Breast epithelium (tissue), 4 donors: ENCODE measurements at places on chromosomes 16 and 17. TPM values are rescaled to one million over a fixed set of nuclear protein-coding genes. Genes with fewer than 3 reads are reported as not detected.

The OTOP3 gene
- not detected for total RNA-seq

The OTOA gene
- 1.5 TPM for total RNA-seq

DNA sequence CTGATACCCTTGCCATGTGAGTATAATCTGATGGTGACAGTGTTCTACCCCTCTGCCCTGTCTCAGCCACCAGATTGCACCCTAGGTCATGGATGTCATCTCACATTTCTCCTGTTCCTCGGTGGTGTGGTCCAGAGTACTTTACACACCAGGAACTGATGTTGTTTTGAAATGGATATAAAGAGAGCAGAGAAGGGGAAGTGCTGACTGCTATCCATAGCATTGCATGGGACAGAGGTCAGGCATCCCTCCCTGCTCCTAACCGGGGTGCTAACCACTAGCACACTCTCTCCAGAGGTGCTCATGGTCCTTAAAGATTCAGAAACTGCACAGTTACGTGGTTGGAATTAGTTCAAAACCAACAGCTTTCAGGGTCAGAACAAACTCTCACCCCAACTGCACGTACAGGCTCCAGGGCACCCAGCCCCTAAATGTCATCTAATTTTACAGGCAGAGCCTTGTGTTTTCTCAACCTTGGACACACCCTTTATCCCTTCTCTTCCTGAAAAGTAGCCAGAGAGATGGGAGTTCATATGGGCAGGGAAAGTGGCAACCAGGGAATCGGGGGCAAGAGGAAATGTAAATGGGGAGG lies 16.3 kb downstream of the TTLL6 start:
- DNase-seq: no peak

DNA sequence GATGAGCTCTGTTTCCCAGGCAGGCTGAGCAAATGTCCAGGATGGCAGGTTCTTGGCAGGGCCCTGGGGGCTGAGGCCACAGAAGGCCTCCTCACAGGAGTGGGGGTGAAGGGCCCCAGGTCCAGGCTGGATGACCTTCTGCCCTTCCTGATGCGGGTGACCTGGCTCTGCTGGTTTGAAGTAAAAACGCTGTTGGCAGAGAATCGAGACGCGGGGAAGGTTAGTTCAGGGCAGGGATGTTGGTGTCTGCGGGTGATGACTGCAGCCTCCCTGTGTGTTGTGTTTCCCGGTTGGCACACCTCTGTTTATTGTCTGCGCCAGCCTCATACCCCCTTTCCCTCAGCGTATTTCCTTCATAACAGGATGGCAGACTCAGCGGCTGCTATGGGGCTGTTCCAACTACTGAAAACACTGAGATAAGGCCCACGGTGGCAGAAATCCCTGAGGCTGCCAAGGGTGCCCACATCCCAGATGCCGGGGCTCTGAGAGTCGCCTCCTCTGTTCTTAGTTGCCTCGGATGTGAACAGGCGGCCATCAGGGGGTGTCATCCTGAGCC lies 104.6 kb downstream of the METRNL start:
- peak; percentile 40 for DNase-seq

The CDH13 gene
- 13.1 TPM for total RNA-seq

- DNase-seq: no peak
These were observed at the start of gene MAZ for GRCh38 chr16:29806099-29806579. Gene MAZ (plus strand): TSS chr16:29806529. CDS start chr16:29806702, 173 bp downstream.

- DNase-seq: no peak
These were observed 320.8 kb downstream of the FOXL1 start for GRCh38 chr16:86899151-86899550.

DNA sequence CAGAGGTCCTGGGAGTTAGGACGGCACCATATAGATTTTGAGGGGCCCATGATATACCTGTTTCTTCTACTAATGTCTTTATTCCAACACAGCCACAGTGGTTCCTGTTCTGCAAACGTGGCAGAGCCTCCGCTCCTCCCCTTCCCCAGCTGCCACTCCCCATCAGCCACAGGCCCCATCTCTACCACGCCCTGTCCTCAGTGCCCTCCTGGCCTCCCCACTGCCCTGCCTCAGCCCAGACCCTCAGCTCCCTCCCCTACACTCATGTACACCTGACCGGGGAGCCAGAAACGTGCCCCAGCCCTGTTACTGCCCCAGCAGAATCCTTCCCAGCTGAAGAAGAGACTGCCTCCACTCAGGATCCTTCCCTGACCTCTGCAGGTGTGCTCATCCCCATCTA lies 11.9 kb upstream of the RBFOX3 start:
- peak; percentile 40 for DNase-seq

GRCh38 chr17:82690786-82691489 lies 7.6 kb downstream of the RAB40B start:
- DNase-seq: no peak

DNA sequence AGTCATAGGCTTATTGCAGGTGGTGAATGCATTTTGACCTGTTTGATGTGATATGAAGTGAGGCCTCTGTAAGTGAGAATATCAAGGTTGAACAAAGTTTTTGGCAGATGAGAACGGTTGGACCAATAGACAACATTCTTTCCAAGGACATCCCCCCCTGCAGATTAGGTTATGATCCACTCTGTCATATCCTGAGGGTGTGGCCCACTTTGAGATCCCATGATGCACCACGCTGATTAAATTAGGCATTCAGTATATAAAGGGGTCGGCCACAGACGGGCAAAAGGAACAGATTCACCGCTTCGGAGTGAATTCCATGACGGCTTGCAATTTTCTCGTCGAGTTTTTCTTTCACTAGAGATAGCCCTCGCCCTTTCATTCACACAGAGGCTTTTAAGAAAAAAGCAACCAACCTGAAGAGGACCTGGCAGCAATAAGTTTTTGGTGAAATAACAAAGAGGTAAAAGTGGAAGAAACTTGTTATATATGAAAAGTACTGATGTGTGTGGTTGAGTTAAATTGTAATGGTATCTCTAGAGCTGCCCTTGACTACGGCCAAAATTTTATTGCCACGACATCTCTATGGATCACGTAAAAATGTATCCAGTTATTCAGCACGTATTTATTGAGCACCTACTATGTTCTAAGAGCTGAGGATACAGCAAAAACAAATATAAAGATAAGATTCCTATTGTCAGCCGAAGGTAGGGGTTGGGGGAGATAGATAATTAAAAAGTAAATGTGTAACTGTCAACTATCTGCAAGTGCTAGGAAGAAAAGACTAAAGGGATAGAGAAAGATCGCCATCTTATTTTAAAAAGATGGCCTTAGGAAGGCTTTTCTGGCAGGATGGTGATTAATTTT lies 1.7 kb upstream of the RBBP6 start:
- no peak for DNase-seq

The ARHGAP23 gene
- total RNA-seq: 13.8 TPM

- peak; percentile 6 for DNase-seq
These were observed 30.6 kb upstream of the MAP3K14 start for GRCh38 chr17:45347444-45347843.

The PRR11 gene
- 25.1 TPM for total RNA-seq

- DNase-seq: no peak
These were observed 6.8 kb downstream of the MPG start for GRCh38 chr16:84718-85406.

The ALOX12B gene
- total RNA-seq: not detected

The VTN gene
- total RNA-seq: 0.32 TPM

DNA sequence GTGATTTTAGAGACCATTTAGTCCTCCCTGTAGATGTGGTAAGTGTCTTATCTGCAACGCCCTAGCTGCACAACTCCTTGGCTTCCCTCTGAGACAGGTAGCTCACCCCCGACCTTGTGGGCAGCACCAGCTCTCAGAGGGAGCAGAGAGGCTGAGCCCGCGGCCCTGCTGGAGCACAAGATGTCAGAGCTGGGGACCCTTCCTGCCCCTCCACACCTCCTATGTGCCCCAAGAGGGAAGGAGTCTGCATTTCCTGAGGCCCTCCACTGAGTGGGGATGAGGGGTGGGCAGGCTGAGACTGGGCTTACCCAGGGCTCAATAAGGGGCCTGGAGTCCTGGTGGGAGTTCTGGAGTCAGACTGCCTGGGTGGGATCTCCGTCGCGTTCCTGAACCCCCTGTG lies 12.2 kb upstream of the ADGRG1 start:
- no peak for DNase-seq

GRCh38 chr16:85176541-85177447 lies 64.5 kb upstream of the CIBAR2 start:
- no peak for DNase-seq

GRCh38 chr16:4450931-4451519 lies 23.4 kb downstream of the NMRAL1 start:
- no peak for DNase-seq

The GDPD3 gene
- 2.0 TPM for total RNA-seq

GRCh38 chr17:50687200-50688066 lies 20.3 kb downstream of the ANKRD40 start:
- no peak for DNase-seq

The MMP25 gene
- 0.98 TPM for total RNA-seq

DNA sequence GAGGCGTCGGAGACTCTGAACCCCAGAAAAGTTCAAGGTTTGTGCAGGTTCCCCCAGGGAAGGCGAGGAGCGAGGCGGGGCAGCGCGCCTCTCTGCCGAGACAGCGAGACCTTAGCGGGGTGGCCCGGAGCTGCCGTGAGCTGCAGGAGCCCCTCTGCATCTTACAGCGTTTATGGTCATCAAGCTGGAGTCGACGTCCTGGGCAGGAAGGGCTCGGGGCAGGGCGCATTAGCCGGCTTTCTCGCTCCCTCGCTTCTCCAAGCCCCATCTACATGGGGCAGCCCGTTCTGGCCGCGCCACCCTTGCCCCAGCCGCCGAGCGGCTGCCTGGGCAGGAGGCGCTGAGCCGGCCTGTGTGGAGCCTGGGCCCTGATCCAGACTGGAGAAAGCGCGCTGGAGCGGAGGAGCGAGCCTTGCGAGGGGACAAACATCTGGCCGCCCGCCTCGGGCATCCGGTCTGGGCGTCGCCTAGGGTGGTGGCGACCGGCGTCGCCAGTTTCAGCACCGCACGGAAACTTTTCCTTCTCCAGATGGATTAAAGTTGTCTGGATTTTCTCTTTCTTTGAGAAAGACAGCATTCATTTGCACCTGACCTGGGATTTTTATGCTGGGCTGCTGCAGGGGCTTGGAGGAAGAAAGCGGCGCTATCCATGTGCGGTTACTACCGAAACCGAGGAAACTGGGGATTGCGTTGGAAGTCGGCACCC lies 750 bp downstream of the TMEM132E start:
- peak; percentile 51 for DNase-seq

The PSMB3 gene
- 132 TPM for total RNA-seq
